Esophagus squamous epithelium (tissue), 5 donors: ENCODE measurements at places on chromosomes 7 and 10.

- no peak for DNase-seq
Observed at GRCh38 chr7:68776326-68776725, 821.9 kb upstream of the AUTS2 start.

- DNase-seq = peak; percentile 42
Observed at GRCh38 chr7:74272305-74273038, 16.7 kb upstream of the CLIP2 start.

GRCh38 chr10:76291885-76292284 is 860.5 kb downstream of the LRMDA start:
- no peak for DNase-seq

DNA sequence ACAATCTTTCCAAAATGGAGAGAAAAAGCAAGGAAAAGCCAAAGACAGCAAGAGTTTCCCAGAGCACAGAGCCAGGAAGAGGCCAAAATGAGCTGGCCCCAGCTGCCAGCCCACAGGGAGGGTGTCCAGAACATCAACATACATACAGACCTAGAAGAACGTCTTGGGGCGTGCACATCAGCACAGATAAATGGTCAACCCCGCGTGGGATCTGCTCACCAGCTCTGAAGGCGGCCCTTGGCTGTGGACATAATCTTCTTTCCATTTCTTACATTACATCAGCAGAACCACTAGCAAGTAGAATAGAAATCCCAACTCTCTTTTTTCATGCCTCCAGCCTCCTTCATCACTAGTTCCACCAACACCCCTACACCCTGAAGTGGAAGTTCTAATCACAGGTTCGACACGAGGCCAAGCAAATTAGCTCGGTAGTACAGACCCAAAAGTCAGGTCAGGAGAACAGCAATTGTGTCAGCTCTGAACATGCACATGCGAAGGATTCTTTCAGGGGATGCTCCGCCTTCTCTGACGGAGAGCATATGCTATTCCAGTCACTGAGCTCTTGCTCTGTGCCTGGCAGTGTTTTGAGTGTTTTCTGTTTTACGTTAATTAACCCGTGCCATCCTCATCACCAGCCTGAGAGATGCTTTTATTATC is 16.4 kb downstream of the SH3PXD2A start:
- DNase-seq = no peak

DNA sequence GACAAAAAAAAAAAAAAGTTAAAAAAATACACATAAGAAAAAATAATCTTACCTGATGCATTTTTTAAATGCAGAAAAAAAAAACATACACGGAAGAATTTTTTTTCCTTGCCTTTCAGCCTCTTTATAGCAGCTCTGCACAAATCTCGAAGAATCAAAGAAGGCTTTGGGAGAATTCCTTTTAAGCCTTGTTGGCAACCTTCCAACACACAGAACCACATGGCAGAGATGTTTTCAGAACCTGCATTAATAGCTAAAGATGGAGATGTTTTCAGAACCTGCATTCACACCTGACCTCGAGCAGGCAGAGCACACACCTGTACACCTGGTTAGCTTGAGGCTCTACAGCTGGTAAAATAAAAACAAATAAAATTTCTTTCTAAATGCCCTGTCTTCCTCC is 65.6 kb downstream of the DOCK4 start:
- no peak for DNase-seq

- no peak for DNase-seq
Observed at GRCh38 chr7:2825559-2826227, 18.4 kb downstream of the GNA12 start.

DNA sequence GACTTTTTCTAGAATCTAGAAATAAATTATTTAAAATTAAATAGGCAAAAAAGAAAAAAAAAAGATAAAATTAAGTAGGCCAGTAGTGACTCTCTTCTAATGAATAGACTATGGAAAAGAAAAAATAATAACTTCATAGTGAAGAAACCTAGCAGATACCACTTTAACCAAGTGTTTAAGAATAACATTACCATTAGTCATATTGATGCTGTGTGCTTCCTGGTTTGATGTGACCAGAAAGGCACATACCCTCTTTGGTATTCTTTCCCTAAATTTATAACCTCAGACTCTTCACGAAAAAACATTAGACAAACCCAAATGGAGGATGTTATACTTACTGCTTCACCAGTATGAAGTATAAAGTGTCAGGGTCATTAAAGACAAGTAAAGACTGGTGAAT is 42.6 kb downstream of the KIF20B start:
- no peak for DNase-seq

GRCh38 chr10:131574707-131575430 is 263.3 kb upstream of the TCERG1L start:
- no peak for DNase-seq

- no peak for DNase-seq
Observed at GRCh38 chr10:84521013-84521412, 192.6 kb downstream of the CCSER2 start.

GRCh38 chr7:75536940-75537538 is 44.9 kb downstream of the SPDYE5 start:
- no peak for DNase-seq

- no peak for DNase-seq
Observed at GRCh38 chr10:11345224-11346054, 266.0 kb downstream of the USP6NL start.

DNA sequence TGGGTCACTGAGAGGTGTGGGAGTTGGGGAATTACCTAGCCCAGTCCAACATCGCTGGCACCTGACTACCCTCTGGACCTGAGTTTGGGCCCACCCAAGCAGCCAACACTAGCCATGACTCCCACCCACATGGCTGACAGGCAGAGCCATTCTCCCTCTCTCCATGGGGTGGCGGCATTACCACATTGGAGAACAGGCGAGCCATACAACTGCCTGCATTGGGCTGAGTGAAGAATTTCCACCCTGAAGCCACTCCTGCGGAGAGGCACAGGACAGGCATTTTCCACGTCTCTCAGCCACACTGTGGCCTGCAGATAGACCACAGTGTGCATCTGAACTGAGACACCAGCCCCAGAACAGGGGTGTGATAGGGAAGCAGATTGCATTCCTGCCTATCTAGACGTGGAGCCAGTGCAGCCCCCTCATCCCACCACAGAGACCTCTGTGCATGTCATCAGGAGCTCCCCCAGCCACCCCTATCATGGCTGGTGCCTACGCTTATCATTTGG is 58.2 kb upstream of the ANTXRL start:
- no peak for DNase-seq

DNA sequence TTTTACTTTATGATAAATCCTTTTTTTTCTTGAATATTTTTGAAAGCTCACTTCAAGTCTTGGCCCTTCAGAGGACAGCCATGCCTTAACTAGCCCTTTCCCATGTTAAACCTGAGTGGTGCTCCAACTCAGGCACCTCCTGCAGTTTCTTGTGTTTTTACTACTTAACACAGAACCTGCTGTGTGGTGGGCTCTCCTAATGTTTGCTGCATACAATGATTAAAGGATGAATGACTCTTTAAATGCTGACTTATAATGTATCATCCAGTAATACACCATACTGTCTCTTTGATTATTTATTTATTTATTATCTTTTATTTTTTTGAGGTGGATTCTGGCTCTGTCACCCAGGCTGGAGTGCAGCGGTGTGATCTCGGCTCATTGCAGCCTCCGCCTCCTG is 179.4 kb downstream of the SEMA3E start:
- DNase-seq = no peak

GRCh38 chr7:111951052-111951451 is 255.1 kb downstream of the DOCK4 start:
- no peak for DNase-seq

- DNase-seq = no peak
Observed at GRCh38 chr10:96930469-96930868, 98.4 kb downstream of the LCOR start.

GRCh38 chr10:12534824-12535223 is 185.5 kb downstream of the CAMK1D start:
- no peak for DNase-seq

DNA sequence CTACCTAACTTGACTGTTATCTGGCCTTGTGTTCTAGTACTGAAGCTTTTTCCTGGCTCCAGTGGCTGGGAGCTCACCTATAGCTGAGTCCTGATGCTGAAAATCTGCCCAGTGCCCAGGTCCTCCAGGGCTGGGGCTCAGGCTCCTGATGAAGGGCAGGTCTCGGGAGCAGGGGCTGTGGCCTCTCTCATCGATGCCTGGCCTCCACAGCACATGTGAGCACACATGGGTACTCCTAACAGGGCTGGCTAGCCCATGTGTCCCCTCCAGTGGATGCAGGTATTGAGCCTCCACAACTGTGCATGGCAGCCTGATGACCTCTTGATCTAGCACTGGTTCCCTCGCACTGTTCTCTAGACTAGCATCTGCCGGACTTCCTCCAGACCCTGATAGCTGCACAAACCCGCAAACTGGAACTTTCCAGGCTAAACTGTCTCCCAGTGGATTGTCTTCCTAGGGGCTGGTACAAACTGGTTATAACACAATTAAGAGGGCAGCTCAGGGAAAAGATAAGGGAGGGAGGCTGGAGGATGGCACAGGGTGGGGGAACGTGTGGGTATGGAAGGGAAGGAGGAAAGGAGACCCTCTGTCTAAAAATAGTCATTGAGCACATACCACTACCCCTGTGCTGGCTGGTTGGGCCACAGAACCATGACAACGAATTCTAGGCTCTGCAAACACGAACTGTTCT is 35.1 kb downstream of the PLAC9 start:
- DNase-seq = no peak

GRCh38 chr10:119705434-119705831 is 20.4 kb upstream of the INPP5F start:
- DNase-seq = no peak

GRCh38 chr7:78002715-78003114 is 204.1 kb downstream of the PHTF2 start:
- DNase-seq = no peak

DNA sequence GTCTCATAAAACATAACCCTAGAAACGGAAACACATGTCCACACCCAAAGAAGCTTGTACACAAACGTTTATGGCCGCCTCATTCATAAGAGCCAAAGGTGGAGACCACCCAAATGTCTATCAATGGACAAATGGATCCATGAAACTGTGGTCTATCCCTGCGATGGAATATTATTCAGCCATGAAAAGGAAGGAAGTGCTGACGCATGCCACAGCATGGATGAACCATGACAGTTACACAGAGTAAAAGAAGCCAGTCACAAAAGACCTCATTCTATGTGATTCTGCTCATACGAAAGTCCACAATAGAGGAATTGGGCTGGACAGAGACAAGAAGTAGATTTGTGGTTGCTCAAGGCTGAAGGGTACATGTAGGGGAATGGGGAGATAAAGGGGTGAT is 10.8 kb downstream of the CHST15 start:
- DNase-seq = no peak
